ENCODE measurements at places on chromosomes 12 and 14.
A peak's percentile ranks its signal among the peaks of the same experiment; 100 is the strongest.

DNA sequence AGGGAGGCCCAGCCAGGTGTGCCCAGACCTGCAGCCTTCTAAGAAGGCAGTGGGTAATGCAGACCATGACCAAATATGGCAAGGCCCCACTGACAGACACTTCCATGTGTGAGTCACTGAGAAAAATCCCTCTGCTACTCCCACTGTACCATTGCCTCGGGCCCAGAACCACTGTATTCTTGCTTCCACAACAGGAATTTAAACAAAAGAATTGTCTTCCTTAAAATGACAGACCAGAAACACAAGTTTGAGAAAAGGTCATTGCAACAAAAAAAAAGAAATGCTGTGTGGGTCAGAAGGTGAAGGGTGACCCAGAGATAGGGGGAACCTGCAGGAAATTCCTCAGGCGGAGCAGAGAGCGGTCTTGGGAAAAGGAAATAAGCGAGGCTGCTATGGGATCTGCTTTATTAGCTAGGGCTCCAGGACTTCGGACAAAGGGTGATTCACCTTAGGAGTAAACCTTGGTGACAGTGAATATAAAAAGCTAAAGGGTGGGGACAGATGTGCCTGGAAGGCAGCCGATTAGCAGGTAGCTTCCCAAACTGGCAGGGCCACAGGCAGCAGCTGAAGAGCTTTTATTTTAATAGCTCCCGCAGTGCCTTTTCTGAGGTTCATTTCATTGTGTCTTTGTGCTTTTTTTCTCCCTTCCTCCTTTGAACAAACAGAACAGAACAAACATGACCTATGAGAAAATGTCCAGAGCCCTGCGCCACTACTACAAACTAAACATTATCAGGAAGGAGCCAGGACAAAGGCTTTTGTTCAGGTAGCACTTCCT, 185.3 kb upstream of the BCL2L14 start:
- DNase-seq: peak; percentile 98

DNA sequence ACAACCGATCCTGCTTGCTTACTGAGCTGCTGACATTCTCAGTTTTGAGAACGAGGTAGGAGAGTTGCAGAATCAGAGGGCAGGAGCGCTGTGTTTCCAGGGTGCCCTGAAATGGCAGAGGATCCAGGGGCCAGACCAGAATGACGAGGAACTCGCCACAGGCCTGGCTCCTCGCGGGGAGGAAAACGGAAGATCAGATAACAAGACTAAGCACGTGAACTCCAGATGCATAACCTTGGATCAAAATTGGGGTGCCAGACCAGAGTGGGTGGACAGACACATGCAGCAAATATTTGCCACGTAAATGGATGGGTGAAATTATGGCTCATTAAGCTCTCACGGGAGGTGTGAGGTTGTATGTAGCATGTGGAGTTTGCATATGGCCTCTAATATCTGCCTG, 46.5 kb downstream of the ELK3 start:
- DNase-seq: no peak

DNA sequence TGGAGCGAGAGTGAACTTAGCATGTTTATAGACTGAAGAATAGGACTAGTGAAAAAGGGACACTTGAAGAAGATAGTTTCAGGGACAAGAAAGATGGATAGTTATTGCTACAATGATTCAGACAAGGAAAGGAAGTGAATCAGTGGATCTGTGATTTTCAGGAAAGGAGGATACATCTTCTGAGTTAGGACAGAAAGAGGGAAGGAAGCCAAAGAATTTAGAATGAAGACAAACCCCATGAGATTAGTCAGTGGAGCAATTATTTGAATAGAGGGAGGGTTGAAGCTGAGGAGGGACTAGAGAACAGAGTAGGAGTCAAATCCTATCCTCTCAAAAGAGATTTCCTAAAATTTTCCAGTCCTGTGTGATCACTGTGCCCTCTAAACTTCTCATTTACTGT, 282.7 kb downstream of the AKAP6 start:
- DNase-seq: no peak

DNA sequence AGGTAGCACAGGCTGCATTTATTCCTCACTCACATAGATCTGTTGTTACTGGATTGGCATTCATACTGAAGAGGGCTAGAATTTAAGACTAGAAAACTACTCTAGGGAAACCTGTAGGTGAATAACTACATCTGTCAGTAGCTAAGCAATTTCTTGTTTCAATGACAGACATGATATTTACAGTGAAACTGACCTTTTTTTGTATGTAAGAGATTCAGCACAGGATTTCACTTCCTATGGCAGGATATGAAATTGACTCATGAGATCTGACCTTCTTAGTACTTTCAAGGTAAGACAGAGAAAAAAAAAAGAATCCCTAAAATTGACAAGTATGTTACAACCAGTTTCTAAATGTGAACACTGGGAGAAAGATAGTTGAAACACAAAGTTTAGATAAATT, 189.8 kb upstream of the SLC16A7 start:
- no peak for DNase-seq
